Stimulated activated CD8-positive, alpha-beta memory T cell treated with anti-CD3 and anti-CD28 coated beads, Interleukin-12 subunit alpha, Interleukin-12 subunit beta, amount 100 ng/mL, for 1 hour (primary cell): ENCODE measurements at places on chromosomes 1 and 21.

DNA sequence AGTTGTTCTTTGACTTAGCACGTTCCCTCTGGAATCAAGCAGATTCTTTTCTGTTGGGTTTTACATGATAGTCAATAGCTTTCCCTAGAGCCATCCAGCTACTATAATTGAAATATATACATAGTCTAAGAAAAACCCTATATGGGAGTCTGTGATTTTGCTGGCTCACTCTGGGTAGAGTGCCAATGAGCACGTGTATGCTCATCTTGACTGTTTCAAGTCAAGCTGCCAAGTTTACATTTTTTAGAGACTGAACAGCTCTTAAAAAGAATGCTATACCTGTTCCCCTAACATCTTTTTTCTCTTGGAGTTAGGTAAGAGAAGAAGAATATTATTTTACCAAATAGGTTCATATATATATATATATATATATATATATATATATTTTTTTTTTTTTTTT, 182.8 kb upstream of the NRIP1 start:
- DNase-seq: no peak

DNA sequence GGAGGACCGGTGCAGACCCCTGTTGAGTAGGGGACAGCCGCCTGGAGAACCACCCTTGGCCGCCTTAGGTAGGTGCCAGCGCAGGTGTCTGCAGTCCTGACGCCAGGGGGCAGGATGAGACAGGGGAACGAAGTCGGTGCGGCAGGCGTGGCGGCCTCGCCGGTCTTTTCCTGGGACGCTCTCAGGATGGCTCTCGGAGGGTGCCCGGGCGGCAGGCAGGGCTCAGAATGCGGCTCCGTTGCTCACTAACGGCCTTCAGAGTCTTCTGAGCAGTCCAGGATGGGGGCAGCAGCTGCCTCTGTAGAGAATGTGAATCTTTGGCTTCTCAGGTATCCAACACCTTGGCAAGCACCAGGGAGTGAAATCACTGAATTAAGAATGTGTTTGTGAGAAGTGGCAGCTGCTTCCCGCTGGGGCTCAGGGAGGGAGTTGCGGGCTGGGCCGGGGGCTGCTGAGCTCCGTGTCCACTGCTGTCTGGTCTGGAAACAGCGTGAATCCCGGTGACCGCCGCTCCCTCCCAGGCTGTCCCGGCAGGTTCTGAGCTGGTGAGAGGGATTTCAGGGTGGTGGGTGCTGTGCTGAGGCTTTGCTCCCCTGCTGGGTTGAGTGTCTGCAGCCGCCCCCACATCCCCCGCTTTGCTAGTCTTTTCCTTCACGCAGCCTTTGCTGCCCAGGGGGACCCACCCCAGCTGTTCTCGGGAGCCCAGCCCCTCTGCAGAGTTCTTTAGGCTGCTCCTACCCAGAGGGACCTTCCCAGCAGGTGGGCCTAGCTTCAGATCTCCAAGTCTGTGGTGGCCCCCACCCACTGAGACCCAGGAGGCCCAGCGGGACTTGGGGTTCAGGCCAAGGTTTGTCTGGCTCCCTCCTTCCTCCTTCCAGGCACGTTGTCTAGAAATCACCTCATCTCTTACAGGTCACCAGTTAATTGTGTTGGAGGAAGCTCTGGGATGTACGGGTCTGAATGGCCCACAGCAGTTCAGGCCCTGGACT, 11.1 kb upstream of the C1orf174 start:
- peak; percentile 63 for DNase-seq

DNA sequence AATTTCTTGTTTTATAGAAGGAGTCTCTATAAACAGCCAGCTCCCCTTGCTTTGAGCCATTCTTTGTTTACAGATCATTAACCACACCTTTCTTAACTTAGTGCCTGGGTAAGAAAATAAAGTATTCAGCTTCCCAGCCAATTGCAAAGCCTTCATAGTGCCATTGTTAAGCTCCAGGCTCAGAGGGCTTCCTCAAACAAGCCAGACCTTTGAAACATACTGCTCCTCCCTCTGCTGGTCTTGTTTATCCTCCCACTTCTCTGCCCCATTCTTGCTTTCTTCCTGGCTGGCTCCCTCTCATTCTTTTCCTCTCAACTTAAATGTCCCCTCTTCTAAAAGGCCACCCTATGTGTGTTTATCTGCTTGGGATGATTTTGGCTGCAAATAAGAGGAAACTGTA, 319.4 kb upstream of the ST6GALNAC5 start:
- DNase-seq: no peak

GRCh38 chr1:8667869-8668594, 149.4 kb downstream of the RERE start:
- no peak for DNase-seq

DNA sequence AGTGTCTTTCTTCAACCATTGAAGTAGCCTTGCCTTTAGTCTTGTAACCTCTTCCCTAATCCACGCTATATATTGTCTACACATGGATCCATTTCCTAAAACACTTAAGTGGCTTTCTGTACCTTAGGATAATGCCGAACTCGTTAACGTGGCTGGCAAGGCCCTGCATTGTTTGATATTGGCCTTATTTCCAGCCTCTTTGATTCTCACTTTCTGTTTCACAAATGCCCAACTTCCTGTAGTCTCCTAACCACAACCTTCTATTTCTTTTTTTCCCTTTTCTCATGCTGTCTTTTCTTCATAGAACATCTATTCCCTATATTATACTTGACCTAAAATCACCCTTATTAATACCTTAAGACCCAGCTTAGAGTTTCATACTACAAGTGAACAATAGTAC, 536.0 kb downstream of the LMO4 start:
- DNase-seq: no peak

DNA sequence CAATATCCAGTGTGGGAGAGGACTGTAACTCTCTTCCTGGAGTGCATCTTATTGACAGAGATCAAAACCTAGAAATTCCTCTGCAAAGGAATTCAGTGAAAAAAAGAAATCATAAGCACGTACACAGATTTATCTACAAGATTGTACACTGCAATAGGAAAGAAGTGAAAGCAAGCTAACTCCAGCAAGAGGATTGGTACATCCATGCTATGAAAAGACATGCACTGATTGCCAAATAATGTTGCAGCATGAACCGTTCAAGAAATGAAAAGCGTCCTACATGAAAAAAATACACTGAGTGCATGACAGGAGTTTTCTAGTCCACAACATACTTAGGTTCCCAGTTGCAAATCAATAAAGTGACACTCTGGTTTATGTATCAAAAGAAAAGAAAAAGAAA, 1.9 kb upstream of the MGST3 start:
- DNase-seq: no peak
